ENCODE measurements at places on chromosomes 1 and 21. TPM values are rescaled to one million over a fixed set of nuclear protein-coding genes. Genes with fewer than 3 reads are reported as not detected.
A peak's percentile ranks its signal among the peaks of the same experiment; 100 is the strongest.

- no peak for DNase-seq
These were observed 14.0 kb upstream of the CTRC start for GRCh38 chr1:15424146-15424667.

DNA sequence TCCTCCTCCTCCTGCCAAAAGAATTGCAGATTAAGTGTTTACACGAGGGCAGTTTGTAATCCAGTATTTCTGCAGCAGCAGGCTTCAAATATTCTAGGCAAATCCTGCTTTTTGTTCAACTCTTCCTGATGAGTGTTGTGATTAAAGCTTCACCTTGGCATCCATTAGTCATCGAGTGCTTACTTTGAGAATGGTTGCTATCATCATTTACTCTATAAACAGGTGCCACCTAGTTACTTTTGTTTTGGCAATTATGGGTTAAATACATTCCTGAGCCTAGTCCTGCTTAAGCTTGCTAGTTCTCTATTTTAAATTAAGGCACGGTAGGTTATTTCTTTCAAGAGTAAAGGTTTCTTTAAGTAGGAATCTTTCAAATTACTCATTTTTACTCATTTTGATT lies 20.3 kb downstream of the PDC start:
- no peak for DNase-seq

DNA sequence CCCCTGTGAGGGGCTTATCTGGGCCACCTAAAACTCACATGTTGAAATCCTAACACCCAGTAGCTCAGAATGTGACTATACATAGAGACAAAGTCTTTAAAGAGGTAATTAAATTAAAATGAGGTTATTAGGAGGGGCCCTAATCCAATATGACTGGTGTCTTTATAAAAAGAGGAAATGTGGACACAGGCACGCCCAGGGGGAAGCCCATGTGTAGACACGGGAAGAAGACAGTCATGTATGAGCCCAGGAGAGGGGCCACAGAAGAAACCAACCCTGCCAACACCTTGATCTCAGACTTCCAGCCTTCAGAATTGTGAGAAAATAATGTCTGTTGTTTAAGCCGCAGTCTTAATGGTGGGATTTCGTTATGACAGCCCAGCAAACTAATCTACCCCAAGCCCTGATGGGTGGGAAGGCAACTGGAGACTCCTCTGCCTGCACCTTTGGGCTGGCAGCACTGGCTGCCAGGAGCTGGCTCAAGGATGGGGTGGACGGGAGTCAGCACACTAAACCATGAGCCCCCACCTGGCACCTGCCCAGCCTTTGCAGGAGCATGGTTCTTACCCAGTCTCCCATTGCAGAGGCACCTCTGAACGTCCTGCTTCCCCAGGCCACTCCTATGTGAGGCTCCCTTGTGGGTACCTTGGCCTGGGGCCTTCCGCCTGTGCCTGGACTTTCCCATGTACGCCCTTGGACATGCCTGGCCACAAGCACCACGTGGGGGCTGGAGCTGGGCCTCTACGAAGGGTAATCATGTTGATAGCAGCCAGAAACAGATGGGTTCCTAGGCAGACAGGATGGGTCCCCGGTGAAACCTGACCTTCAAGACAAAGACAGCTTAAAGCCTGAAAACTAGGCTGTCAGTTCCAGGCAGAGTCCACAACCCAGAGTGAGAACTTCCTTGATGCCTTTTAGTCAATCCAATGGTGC lies 57.1 kb upstream of the DMRTB1 start:
- no peak for DNase-seq

- DNase-seq: no peak
These were observed 236.9 kb upstream of the VAMP3 start for GRCh38 chr1:7534061-7534825.

DNA sequence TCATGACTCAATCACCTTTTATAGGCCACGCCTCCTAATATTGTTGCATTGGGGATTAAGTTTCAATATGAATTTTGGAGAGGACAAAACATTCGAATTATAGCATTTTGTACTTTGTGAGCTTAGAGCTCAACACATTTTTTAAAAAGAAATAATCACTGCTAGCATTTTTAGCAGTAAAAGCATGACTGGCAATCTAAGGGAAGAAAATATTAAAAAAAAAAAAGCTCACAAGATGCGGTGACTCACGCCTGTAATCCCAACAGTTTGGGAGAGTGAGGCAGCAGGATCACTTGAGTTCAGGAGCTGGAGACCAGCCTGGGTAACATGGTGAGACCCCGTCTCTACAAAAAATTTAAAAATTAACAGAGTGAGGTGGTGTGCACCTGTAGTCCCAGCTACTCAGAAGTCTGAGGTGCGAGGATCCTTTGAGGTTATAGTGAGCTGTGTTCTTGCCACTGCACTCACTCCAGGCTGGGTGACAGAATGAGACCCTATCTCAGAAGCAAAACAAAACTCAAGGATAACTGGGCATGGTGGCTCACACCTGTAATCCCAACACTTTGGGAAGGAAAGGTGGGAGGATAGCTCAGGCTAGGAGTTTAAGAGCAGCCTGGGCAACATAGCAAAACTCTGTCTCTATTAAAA lies 28.8 kb upstream of the DIPK1A start:
- peak; percentile 44 for DNase-seq

- DNase-seq: no peak
These were observed 34.5 kb upstream of the PLXNA2 start for GRCh38 chr1:208278638-208279037.

GRCh38 chr1:204426971-204427701 lies 15.5 kb upstream of the PPP1R15B start:
- DNase-seq: no peak

GRCh38 chr1:109885589-109885988 lies 25.1 kb upstream of the CSF1 start:
- no peak for DNase-seq

DNA sequence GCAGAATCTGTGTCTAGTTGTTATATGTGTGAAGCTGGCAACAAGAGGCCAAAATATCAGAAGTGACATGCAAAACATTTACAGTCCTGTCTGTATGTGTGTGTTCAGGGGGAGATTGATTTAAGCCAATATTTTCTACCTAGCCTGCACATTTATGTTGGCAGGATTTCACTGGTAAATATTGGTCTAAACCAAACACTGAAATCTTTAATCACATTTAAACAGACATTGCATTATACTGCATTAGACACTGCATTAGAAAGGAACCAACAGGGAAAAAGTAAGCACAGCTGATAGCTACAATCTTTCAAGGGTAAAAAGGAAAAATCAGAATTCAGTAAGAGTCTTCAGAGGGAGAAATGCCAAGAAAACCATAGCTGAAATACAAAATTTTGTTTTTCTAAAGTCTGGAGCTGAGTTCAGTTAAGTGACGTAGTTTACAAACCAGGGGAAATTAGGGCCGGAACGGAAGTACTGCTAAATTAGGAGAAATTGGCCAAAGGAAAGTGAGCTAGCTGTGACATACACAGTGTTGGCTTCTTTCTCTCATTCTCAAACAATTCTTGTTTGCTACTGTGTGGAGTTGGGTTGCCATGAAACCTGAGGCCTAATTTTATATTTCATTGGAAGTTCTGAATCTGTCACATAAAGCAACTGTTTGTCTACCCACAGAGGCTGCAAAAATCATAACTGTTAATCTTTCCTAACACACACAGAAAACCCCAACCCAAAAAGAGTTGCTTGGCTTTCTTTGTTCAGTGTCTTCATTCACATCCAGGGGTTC lies 217.3 kb upstream of the SGIP1 start:
- no peak for DNase-seq

- DNase-seq: no peak
These were observed 209.7 kb upstream of the ST6GALNAC5 start for GRCh38 chr1:76657623-76658022.

GRCh38 chr21:38297194-38297631 lies 40.4 kb downstream of the KCNJ15 start:
- DNase-seq: peak; percentile 72

- DNase-seq: peak; percentile 62
These were observed 78.7 kb downstream of the PBX1 start for GRCh38 chr1:164637461-164638375.

DNA sequence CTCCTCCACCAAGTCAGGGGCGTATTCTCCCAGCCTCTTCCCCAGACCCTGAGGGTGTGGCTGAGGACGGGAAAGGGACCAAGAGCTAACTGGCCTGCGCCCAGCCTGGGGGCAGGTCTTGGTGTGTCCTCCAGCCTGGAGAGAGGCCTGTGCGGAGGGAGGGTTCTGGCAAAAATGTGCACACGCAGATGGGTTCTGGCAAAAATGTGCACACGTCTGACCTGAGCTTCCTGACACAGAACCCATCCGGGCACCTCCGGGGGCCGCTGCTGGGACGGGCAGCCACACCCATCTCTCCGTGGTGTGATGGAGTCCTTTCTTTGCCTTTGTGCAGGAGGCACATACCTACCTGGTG lies 23.1 kb upstream of the PKP1 start:
- DNase-seq: no peak

GRCh38 chr1:152745765-152746444 lies 11.9 kb upstream of the KPRP start:
- DNase-seq: no peak

DNA sequence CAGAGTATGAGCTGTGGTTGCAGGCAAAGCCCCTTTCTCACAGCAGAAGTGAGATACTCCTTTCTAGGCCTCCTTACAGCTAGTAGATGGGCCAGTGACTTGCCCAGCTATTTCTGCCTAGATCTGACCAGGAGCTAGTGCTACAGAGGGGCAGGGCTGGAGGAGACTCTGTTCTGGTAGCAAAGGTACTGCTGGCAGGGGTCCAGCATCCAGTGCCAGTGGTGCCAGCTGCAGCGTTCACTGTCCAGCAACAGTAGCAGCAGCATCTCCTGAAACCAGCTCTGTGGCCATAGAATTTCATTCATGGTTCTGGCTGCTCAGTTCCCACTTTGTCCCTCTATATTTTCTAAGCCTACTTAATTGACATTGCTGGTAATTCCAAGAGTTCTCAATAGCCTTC lies 62.5 kb upstream of the CNN3 start:
- no peak for DNase-seq

- no peak for DNase-seq
These were observed 6.7 kb upstream of the CTSS start for GRCh38 chr1:150772326-150772725.

DNA sequence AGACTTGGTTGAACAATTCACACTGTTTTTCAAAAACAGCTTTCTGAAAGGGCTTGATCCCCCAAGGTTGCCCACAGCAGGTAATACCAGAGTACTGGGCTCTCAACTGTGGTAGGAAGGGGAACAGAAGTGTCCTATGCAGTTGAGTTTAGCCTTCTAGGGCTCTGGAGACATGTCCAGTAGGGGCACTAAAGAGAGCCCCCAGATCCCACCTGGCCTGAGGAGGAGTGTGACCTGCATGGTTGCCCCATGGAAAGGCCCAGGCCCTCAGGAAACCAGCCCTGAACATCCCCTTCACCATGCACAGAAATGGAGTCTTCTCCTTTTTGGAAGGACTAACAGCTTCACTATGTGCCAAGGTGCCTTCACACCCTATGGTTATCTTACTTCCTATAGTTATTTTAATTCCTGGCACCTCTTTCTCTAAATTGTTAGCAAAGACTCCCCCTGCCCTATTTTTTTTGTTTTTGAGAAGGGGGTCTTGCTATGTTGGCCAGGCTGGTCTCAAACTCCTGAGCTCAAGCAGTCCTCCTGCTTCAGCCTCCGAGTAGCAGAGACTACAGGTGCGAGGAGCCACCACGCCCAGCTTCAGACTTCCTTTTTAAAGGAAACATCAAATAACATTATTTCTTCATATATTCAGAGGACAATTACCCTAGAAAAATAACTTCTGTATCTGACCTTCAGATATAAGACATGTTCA lies 16.8 kb upstream of the LSS start:
- DNase-seq: no peak

DNA sequence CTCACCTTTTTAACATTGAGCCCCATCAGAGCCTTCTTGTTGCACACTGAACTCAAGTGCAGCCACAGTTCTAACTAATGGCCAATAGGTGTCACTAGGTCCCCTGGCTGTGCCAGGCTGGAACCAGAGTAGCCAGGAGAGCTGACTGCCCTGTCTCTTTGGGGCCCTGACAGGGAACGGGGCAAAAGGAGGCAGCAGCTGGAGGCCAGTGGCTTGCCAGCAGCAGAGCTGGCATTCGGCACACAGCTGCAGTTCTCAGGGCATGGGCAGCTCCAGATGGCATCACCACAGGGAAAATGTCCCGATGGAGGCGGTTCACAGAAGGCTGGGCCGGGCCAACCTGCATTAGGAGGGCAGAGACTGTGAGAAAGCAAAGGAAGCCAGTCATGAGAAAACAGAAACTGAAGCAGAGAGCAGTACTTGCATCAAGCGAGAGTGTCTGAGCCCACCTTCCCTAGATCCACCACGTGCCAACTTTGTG lies 188.6 kb downstream of the FCRL5 start:
- DNase-seq: peak; percentile 30

DNA sequence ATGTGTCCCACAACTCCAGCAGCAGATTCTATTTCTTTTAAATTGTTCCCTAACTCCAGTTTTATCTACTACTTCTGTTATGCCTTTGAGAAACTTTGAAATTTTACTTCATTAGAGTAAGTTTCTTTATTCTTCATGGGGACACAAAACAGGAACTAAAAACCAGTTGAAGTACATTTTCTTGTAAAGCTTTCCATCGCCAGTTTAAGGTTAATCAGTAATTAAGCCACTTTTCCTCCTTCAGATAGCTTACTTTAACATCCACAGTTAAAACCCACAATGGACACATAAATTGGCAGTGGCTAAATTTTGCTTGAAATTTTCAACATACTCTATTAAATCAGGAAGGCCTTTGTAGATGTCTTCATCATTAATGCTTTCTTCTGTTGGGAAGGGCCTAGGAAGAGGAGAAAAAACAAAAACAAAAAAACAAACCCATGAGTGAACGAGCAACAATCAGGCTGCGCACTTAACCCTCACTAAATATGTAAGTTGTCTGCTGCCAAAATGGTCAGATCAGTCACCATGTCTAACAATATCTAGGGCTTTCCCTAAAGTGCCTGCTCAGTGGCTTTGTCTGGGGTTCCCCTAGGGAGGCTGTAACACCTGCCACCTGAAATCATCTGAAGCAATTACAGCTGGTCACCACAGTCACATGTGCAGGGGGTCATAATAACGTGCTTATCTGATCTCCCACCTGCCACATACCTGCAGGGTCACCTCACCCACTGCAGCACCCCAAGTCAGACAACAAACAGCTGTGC lies 187.9 kb downstream of the VAV3 start:
- no peak for DNase-seq

OR2T12 gene
- not detected for total RNA-seq

RAB42 gene
- 3.9 TPM for total RNA-seq

STYXL2 gene
- not detected for total RNA-seq

RGS7 gene
- total RNA-seq: under 0.01 TPM

ANKRD35 gene
- total RNA-seq: 1.3 TPM

IFI6 gene
- total RNA-seq: 39.3 TPM

BTBD8 gene
- total RNA-seq: 2.3 TPM

HIPK1 gene
- total RNA-seq: 32.4 TPM

NLRP3 gene
- total RNA-seq: 0.97 TPM

GJA8 gene
- total RNA-seq: not detected
